T1000 (cell line): ENCODE measurements at places on chromosomes 5 and 9.
A peak's percentile ranks its signal among the peaks of the same experiment; 100 is the strongest.

DNA sequence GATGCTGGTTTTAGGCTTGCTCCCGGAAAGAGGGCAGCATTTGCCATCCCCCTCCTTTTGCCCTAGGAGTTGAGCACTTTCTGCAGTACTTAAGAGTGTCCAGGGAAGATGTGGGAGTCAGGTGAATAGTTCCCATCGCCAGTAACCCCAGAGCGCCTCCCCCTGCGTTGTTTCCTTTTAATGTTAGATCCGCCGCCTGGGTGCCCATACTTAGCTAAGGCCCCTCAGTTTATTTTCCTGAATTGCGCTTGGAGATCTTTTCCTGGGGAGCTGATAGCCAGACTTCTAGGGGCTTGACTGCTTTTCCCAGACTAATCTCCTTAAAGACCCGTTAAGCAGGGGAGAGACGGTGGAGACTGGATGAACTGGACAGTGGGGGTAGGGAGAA, 377 bp upstream of the PCDHAC2 start:
- no peak for DNase-seq

DNA sequence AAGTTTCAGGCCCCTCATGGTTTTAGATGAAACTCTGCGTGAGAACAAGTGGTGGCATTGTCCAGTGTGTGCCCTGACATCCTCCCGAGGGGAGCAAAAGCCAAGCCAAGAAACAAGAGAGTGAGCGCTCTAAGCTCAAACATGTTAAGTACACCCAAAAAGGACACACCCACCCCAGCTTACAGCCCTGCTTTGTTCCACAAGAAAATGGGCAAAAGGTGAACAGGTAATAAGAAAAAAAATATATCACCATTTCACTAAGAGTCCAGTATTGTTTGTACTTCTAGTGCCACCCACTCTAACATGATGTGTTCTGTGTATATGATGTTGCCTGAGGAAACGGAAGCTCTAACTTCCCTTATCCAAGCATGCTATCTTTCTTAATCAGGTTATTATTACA, 278.2 kb downstream of the SLIT3 start:
- no peak for DNase-seq

DNA sequence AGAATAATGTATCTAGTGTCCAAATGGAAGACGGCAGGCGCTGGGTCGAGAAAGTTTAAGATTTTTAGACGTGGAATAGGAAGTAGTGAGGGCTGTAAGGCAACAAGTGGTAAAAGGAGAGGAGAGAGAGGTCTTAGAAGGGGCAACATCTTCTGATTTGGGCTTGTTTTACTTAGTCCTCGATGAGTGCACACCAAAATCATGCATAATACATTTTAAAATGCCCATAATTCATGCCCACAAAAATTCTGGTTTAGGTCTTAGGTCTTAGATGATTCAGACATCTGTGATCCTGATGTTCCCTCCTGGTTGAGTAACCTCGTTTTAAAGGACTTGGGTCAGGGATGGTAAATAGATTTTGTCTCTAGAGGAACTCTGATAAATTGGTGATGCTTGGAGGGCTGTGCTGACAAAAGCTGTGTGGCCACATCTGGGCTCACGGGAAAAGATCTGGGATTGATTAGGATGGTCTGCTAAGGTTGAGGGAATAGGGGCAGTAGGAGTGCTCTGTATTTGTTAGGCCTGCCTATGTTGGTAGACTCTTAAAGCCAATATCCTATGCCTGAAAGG, 476.3 kb downstream of the CCDC171 start:
- no peak for DNase-seq

- DNase-seq = no peak
Observed at GRCh38 chr9:3241290-3241689, 284.5 kb downstream of the RFX3 start.

GRCh38 chr9:96604004-96604319, 15.7 kb downstream of the CDC14B start:
- DNase-seq = no peak

DNA sequence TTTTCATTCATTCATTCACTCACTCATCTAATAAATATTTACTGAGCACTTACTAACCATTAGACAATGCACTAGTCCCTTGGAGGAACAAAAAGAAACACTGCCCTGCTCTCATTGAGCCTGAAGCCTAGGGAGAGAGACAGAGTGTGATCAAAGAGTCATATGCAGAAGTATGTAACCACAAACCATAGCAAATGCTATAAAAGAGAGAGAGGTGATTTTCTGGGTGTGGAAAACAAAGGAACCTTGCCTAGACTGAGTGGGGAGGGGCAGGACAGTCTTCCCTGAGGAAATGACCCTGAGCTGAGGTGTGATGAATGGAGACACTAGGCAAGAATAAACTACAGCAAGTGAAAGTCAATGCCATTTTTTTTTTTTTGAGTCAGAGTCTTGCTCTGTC, 10.8 kb upstream of the ADRA1B start:
- peak; percentile 46 for DNase-seq

GRCh38 chr5:172353846-172354245, 70.3 kb upstream of the UBTD2 start:
- no peak for DNase-seq

DNA sequence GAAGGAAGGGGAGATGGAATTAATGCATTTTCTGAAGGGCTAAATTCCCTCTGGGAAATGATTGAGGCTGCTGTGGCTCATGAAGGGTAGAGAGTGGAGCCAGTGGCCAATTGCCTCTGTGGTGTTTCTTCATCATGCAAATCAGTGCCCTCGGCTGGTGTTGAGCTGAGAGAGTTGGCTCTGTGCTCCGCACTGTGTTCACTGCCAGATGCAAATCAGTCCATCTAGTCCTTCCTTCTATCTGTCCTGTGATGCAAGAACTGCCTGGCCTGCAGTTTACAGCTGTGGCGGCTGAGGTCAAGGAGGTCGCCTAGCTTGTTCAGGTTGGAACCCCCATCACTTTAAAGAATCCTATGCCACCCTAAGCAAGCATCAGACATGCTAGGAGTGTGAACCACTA, 6.0 kb downstream of the TMEM171 start:
- DNase-seq = no peak
